Myometrial cell (primary cell): ENCODE measurements at places on chromosomes 16 and 17. TPM values are rescaled to one million over a fixed set of nuclear protein-coding genes. Genes with fewer than 3 reads are reported as not detected.

Gene EVPL
- total RNA-seq = 0.53 and 0.58 TPM in 2 replicates

Gene SSTR5
- not detected in 2 replicates for total RNA-seq

Gene TBC1D16
- 27.7 and 29.8 TPM in 2 replicates for total RNA-seq

Gene ZACN
- total RNA-seq = not detected in 2 replicates

Gene CNGB1
- not detected in 2 replicates for total RNA-seq

Gene PIK3R5
- total RNA-seq = not detected in 2 replicates

Gene GPRC5B
- 11.5 and 18.5 TPM in 2 replicates for total RNA-seq

Gene PFN1
- total RNA-seq = 1,248 and 1,319 TPM in 2 replicates
